RKO (cell line): ENCODE measurements at places on chromosomes 6 and 20.

- DNase-seq: no peak
Observed at GRCh38 chr6:1995636-1996035, 249.8 kb downstream of the GMDS start.

GRCh38 chr20:56247954-56248782, at the start of gene MC3R:
Gene MC3R, plus strand, starts transcription at chr20:56248732. Its CDS starts 112 bp downstream, at chr20:56248844.
- DNase-seq: peak; percentile 79

DNA sequence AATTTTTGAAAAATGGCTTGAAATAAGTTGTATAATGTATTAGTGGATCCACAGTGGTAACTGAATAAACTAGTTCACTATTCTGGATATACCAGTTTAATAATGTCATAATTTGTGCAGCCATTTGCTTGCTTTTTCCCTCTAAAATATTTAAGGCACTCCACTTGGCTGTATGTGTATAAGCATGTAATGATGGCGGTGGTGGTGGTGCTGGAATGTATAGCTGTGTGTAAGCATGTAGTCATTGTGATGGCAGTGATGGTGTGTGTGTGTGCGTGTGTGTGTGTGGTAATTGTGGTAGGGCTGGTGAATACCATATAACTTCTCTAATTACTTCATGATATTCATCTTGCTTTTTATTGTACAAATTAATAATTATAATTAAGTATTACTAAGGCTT, 89.2 kb upstream of the HIVEP1 start:
- no peak for DNase-seq

GRCh38 chr6:157962601-157963302, 18.9 kb upstream of the SYNJ2 start:
- no peak for DNase-seq

DNA sequence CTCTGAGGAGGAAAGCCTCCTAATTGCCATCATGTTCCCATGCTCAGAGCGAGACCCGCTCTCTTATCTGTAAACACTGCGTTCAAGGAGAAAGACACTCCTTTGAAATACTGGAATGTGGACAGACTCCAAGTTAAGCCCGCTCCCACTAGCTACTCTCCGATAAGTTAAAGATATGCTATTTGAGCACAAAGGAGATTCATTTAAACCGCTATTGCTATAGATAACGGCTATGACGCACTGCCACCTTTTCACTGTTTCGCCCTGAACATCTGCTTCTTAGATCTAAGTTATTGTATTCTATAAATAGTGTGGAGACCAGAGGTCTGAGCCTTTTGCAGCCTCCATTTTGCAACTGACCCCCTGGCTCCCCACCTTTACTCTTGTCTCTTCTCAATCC, 82.3 kb downstream of the GPX5 start:
- DNase-seq: no peak

- DNase-seq: no peak
Observed at GRCh38 chr20:63564036-63564810, 9.8 kb downstream of the HELZ2 start.

- no peak for DNase-seq
Observed at GRCh38 chr20:24627926-24628325, 158.5 kb downstream of the SYNDIG1 start.

DNA sequence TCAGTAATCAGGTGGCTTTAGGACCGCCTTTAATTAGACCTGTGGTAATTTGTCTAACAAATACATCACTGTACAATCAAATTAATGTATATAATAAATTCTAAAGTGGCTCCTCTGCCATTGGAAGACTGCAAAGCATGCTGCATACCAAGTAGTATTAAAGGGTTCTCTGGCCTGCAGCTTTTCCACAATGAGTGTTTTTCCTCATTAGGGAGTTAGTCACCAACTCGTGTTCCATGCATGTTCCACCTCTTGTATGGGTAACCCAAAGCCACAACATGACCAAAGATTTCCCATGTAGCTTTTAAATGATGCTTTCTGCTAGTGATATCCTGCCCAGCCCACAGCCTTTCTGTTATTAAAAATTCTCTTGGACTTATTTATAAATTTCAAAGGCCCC, 218.7 kb downstream of the FUT9 start:
- no peak for DNase-seq

- no peak for DNase-seq
Observed at GRCh38 chr6:37077905-37078296, 72.4 kb downstream of the FGD2 start.

DNA sequence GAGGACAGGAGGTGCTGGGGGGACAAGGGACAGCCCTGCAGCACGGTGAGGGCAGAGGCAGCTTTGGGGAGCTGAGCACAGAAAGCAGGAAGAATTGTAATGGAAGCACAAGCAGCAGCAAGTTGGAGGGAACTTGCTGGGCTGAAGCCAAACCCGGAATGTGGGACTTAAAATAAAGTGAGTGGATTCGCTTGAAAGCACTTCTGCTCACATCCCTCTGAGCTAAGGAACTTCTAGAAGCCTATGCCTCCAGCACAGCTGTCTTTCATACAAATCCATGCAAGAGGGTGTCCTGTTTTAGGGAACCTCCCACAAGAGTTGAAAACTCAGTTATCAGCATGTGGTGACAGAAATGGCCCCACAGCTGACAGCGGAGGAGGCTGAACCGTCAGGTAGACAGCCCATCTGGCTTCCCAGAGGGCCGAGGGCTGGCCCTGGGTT, 71.4 kb upstream of the MLN start:
- no peak for DNase-seq

GRCh38 chr6:29295181-29295585, 6.3 kb upstream of the OR14J1 start:
- no peak for DNase-seq

DNA sequence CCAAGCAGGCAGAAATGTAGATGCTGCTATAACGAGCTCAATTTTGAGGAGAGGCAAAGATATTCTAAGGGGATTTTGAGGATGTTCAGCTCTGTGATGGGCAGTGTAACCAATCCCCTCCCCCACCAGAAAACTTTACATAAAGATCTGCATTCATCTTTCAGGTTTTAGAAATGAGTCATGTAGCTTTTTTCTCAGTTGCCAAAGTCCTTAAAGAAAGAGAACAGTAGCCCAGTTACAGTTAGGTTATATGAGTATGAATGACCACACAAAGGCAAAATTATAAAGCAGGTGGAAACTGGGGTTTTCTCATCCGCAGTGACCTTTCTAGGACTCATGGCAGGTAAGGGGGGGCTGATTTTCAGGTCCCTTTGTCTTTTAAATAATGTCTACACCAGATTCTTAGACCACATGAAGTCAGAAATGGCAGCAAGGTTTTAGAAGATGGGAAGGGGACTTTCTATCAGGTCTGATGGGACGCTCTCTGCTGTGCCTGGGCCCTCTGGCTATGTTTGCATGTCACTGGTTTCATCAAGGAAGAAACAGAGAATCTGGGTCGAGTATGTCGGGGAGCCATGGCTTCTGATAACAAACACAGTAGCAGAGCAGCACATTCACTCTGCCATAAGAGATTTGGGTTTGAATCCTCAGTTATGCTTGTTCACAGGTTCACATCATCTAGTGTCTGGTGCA, 94.7 kb downstream of the CLIC5 start:
- no peak for DNase-seq

DNA sequence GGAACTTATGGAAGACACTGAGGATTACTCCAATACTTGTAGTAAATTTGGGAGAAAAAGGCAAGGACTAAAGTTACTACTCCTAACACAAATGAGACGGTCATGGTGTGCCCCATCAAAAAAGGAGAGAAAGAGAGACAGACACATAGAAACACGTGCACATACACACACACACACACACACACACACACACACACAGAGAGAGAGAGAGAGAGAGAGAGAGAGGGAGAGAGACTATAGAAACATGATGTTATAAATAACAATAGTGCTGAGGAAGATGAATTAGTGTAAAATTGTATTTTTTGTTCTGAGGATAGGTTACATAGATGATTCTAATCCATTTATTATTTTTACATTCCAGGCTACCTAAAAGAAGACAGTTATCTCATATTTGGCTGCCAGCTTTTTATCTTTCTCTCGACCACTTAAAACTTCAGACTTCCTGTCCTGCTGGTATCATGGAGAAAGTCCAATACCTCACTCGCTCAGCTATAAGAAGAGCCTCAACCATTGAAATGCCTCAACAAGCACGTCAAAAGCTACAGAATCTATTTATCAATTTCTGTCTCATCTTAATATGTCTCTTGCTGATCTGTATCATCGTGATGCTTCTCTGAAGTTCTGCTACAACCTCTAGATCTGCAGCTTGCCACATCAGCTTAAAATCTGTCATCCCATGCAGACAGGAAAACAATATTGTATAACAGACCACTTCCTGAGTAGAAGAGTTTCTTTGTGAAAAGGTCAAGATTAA, 10.5 kb downstream of the PLN start:
- no peak for DNase-seq

DNA sequence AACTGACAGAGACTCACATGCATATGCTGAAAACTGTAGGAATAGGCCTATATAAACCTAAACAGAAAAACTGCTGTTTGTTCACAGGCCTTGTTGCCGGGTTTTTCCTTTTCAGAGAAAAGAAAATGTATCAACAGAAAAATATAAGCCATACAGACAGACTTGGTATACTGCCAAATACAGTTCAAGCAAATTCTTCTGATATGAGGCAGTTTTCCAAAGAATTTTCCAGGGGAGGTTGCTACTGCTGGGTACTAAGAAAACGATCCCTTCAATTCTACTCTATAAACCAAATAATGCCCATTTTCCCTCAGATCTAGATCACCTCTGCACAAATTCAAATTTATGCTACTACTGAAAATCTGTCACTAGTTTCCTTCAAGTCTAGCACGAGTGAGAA, 59.4 kb downstream of the ME1 start:
- DNase-seq: no peak

- no peak for DNase-seq
Observed at GRCh38 chr6:164990901-164991300, 318.5 kb downstream of the C6orf118 start.

- no peak for DNase-seq
Observed at GRCh38 chr6:43870660-43871061, 100.7 kb downstream of the VEGFA start.

DNA sequence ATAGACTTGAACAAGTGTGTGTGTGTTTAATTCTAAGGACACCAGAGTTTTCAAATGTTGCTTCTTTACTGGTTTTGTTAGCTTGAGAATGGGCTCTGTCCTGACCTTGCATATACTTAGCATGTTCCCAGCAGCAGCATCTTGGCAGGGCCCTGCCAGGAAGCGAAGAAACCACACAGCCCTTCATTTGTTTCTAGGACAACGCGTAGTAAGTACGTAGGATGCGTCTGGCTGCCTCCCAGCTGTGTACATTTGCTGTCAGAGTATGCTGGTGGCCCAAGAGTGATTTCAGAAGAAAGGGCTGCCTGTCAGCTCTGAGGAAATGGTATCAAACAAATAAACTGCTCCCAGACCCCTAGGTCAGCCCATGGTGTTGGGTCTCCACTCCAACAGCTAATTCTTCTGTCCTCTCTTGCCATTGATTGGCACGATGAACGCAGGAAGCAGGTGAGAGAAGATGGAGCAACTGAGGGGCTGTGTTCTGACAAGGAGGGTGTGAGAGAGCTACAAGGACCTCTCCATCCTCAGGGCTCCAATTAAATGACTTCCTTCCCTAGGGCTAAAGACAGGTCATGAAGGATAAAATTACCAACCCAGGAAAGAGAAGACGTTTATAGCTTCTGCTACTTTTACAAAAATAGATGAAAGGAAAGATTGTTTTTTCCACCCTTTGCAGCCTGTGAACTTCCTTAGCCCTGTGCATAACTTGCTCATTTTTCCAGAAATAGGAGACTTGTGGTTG, 55.9 kb upstream of the HDDC2 start:
- no peak for DNase-seq

DNA sequence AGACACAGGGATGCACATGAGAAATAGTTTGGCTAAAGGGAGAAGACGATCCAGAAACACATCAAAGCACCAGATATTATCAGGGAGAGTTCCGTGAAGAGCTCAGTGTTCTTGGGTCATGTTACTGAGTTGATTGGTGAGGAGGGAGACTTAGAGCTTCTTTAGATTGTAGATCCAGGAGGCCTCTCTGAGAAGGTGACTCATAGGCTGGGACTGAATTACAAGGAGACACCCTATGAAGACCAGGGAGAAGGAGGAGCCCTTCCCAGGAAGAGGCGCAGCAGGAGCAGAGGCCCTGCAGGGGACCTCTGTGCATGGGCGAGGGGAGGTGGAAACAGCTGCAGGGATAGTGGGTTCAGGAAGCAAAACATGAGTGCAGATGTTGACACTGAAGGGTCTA, 196.5 kb downstream of the SLC24A3 start:
- no peak for DNase-seq

GRCh38 chr6:15338476-15338875, 92.6 kb downstream of the JARID2 start:
- DNase-seq: no peak

DNA sequence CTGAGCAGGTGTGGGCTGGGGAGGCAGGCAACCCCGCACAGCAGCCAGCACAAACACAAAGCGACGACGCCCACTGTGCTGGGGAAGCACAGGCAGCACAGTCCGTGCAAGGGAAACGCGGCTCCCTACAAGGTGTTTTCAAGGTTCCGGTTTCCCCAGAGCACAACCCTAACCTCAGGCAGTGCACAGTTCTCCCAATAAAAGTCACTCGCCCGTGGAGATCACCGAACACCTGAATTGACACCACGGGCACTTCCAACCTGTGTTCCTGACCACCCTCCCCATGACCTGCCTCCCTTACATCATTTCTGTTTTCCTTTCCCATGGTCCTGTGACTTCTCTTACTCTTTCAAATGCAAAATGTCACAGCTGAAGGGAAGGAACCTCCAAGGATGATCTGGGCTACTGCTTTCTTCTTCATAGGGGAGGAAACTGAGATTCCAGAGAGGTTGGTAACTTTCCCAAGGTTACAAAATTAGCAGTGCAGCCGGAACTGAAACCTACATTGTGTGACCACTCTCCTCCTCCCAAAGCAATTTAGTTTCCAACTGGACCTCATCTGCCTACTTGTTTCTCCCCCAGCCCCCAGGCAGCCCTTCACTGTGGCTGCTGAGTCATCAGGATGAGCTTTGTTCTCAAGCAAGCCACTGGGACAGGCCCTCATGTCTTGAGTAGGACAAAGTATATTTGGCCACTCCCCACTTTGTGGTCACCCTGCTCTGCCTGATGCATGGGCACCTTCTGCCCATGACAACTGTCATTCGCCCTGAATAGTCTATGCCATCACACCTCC, 125.3 kb downstream of the ATXN1 start:
- DNase-seq: no peak

DNA sequence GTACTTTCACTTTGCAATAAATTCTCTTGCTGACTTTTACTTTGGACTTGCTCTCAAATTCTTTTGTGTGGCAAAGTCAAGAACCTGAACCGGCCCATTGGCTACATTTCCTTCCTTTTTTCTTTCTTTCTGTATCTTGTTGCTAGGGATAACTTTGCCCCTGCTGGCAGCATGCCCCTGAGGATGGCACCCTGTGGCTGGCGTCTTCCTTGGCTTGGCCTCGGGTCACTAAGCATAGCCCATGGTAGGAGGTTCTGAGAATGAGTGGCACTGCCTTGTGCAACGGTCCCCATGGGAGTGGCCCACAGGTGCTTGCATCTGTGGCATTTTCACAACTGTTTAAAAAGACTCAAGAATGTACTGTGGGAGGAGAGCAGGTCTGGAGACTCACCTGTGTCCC, 14.0 kb upstream of the HLA-F start:
- no peak for DNase-seq

GRCh38 chr6:130282234-130282995, 59.7 kb upstream of the SAMD3 start:
- DNase-seq: peak; percentile 19
